ENCODE measurements at places on chromosomes 5 and 9. TPM values are rescaled to one million over a fixed set of nuclear protein-coding genes. Genes with fewer than 3 reads are reported as not detected.
A peak's percentile ranks its signal among the peaks of the same experiment; 100 is the strongest.

MVB12B gene
- 22.2 TPM for total RNA-seq

PCDHGA9 gene
- 3.9 TPM for total RNA-seq

- DNase-seq = no peak
These were observed 24.3 kb downstream of the DUSP1 start for GRCh38 chr5:172746725-172747124.

- peak; percentile 93 for DNase-seq
These were observed 984 bp downstream of the STXBP1 start for GRCh38 chr9:127612939-127613582.

DNA sequence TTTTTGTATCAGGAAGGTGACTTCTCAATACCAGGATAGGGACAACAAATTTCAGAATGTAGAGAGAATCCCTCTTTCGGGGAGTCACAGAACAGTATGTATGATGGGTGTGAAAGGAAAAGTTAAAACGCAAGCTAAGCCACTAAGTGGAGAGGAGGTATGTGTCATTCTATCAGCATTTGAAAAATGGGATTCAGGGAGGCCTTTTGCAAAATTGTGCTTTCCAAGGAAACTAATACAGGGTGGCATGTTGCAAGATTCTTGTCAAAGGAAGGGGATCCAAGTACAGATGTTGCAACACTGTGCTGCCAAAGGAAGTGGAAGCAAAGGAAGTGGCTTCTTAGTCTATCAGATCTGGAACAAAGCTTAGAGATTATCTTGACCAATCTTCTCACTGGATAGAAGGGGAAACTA lies 12.6 kb upstream of the TNIP1 start:
- DNase-seq = no peak

DNA sequence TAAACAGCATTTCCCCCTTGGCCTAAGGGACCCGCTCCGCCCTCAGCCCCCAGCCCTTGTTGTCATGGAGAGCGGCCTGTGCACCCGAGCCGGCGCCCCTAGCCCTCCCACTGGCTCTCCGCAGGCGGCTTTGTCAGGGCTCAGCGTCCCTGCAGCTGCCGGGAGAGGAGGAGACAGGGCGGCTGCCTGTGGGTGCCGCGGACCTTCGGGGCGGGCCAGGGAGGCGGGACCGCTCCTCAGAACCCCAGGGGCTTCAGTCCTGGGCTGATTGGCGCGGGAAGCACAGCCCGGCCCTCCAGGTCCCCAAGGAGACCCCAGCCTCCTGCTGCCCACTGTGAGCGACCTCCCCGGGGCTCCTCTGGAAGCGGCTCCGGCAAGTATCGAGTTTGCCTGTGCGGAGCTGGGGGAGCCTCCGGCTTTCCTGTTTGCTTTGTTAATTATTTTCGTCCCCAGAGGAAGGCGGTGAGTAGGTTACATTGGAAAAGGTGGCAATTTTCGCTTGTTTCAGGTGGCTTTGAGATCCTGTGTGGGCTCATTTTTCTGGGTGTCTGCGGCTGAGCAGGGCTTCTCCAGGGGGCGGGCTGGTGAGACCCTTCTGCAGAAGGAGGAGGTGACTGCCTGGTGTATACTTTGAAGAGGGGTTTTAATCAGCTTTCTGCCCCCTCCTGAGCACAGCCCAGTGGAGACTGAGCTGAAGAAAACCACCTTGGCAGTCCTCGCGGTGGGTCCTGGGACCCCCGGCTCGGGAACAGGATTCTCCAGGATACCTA lies at the start of gene FGD3:
Gene FGD3, plus strand, starts transcription at position 256 of the 770 bp plus-strand sequence. CDS start 28,734 bp downstream, outside the sequence.
- peak; percentile 88 for DNase-seq

- DNase-seq = no peak
These were observed 51.7 kb downstream of the ARHGAP26 start for GRCh38 chr5:142821733-142822487.

GRCh38 chr9:78118742-78119473 lies 87.3 kb upstream of the GNAQ start:
- DNase-seq = no peak

GRCh38 chr5:175230299-175230698 lies 213.7 kb downstream of the DRD1 start:
- DNase-seq = no peak

DNA sequence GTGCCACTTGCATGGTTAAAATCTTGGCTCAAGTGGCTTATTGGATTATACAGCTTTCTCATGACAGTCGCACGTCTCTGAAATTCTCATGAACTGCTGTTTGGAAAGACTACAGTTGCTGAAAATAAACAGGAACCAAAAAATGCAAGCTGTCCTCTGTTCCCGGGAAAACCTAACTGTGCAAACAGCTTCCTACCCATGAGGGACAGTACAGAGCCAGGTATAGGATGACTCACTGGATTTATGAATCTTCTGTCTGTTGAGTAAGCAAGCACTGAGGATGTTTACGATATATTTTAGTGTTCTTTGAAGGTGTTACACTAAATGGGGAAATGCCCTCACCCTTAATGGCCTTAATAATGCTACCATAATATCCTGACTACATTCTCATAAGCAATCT lies 380.3 kb upstream of the TNC start:
- no peak for DNase-seq

DNA sequence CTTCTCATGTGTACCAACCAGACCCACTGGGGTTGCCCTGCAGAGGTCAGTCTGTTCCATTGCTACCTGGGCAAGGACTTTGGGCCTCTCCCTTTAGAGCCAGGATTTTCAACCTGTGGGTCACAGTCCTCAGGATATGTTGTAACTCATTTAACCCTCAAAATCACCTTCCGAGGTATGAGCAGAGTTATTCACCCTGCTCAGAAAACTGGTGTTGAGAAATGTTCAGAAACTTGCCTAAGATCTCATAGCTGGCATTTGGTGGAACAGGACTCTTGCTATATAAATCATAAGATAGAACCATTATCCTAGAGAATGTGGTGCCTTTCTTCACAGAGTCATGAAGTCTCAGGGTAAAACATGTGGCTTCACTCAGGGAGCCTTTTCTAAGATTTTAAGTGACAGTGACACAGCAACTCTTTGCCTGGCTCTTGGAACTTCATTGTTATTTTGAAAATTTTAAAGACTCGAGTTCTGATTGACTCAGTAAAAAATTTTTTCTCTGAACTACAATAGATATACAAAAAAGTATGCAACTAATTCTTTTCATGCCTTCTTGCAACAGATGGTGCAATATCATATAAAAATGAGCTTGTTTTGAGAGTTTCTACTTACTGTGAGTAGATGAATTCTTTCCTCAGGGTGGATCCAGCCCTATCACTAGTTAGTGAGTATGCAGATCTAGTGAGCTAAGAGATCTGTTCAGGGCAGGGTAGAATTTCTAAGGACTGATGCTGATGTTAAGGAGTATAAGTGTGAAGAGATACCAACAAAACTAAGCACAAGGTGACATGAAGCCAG lies 29.5 kb downstream of the CAST start:
- no peak for DNase-seq

DNA sequence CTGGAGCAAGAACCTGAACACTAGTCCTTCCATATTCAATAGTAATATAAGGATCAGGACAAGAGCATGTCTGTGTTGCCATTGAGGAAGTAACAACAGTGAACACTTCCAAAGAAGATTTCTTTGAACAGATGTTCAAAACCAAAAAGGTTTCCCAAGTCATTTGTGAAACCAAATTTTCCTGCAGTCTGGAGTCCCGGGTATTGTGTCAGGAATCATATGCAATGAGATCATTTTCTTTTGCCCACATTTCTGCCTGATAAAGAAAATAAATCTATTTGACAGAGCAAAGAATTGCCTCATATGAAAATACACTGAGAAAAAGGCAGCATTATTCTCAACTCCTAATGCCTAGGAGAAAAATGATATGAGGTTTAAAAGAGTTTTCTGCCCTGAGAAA lies 151.7 kb downstream of the SNX18 start:
- no peak for DNase-seq

DNA sequence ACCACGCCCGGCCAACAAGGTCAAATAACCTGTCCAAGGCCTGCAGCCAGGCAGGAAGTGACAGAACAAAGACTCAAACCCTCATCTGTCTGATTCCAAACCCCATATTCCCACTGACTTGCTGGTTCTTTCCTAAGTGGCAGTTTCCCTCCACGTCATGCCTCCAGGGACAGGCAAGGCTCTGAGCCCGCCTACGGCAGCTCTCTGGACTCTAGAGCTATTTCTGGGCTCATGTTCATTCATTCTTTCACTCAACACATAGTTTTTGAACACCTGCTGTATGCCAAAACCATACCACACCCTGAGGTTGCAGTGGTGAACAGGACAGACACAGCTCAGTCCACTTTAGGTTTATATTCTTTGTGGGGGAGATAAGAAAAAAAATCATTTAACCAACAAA lies 5.2 kb upstream of the FBP1 start:
- DNase-seq = no peak

- DNase-seq = no peak
These were observed 141.7 kb upstream of the PRLR start for GRCh38 chr5:35371951-35372426.

GRCh38 chr5:87120518-87121303 lies 147.0 kb upstream of the RASA1 start:
- no peak for DNase-seq

- no peak for DNase-seq
These were observed 3.1 kb upstream of the GNPDA1 start for GRCh38 chr5:142015781-142016533.

DNA sequence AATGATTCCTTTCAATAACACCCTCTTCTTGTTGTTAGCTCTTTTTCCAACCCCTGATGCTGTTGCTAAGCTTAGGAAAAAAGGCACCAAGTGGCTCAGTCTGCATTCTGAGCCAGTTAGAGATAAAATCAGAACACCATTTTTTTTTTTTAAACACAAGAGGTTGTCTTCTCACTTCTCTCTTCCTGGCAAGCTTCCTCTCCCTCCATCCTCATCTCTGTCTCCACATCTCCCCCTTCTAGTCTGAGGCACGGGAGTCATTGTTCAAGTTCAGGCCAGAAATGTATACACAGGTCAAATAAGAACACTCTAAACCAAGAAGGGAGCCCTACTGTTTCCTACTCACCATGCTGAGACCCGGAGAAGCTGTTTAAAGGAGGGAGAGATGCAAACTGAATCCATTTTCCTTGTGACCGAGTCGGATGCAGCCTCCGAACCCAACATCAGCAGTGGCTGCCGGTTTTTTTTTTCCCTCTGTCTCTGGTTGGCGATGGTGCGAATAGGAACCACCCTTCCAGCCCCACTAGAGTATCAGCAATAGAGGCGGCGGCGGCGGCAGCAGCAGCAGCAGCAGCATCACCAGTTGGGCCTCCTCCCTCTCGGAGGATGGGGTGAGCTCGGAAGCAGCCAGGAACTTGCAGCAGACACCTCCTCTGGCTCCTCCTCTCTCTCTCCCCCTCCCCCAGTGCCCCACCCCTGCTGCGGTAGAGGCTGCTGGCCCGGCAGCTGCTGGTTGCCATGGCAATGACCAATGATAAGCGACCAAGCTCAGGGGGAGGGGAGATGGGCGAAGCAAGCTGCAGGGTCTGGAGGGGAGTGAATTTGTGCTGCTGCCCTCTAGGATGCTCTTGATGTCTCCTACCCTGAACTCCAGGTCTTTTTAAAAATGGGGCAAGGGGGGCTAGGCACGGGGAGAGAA lies at the start of gene JAKMIP2:
Gene JAKMIP2, minus strand, starts transcription at position 619 of the 919 bp plus-strand sequence. CDS start 110,922 bp downstream, outside the sequence.
- DNase-seq = no peak

DNA sequence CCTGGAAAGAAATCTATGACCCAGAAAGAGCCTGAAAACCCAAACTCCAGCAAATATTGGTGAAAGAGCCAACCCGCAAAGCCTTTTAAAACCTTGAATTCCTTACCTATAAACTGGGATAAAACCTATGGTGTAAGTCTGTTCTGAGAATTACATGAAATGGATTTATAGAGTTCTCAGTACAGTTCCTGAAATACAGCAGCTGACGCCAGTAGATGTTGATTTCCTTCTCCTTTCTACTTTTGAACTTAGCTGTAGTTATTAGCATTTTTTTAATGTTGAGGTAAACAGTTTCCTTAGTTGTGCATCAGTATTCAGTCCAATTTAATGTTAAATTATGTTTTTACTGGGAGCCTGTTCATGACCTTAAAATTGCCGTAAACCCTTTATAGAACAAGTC lies 3.7 kb downstream of the SPIN1 start:
- DNase-seq = no peak

DNA sequence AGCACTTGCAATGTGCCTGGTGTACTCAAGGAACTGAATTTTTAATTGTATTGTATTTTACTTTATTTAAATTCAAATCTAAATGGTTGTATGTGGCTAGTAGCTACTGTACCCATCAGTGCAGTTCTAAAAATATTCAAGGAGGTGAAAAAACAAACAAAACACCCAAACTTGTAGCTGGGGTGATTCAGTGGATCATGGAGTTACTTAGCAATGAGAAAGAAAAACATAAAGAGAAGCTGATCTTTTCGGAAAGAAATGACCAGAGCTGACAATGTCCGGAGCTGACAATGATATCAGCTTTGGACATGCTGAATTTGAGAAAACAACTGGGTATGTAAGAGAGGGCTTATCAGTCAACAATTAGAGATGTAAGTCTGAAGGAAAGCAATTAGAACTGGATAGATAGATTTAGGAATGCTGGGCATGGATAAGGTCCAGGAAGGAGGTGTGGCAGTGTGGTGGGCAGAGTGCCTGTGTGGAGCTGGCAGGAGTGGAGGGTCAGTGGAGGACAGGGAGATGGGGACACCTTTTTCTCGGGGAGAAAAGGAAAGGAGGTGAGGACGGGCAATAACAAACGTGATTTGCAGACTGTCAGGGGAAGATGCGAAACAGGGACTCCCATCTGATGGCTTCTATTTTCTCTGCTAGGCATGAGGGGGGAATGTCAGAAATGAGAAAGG lies 113.2 kb downstream of the DCP2 start:
- no peak for DNase-seq

GRCh38 chr9:107481035-107481434 lies 8.5 kb downstream of the KLF4 start:
- no peak for DNase-seq

DNA sequence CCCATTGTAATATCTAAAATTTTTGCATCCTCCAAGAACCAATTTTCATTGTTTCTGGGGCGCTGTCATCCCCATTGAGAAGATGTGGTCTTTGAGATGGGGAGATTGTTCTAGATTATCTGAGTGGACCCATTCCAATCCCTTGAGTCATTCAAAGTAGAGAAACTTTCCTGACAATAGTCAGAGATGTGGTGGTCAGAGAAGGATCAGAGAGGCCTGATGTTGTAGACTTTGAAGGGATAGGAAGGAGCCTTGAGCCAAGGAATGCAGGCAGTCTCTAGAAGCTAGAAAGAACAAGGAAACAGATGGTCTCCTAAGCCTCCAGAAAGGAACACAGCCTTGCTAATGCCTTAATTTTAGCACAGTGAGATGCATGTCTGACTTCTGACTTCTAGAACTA lies 80.4 kb downstream of the TEK start:
- DNase-seq = no peak

All from mesenteric fat pad (tissue), 1 donor.